Urinary bladder (tissue), 4 donors: ENCODE measurements at places on chromosomes 6 and 20. TPM values are rescaled to one million over a fixed set of nuclear protein-coding genes. Genes with fewer than 3 reads are reported as not detected.

Gene SLC13A3
- polyA plus RNA-seq: 0.77 TPM

Gene B3GAT2
- polyA plus RNA-seq: 0.25 TPM

Gene SFTA2
- polyA plus RNA-seq: not detected

Gene TTBK1
- 0.20 TPM for polyA plus RNA-seq

Gene PCSK2
- polyA plus RNA-seq: 8.0 TPM

Gene LGSN
- polyA plus RNA-seq: not detected

Gene GSTA3
- polyA plus RNA-seq: not detected

Gene ACTL10
- polyA plus RNA-seq: 2.5 TPM

Gene PNRC1
- polyA plus RNA-seq: 147 TPM

Gene FOXQ1
- polyA plus RNA-seq: 9.0 TPM

Gene TXLNB
- polyA plus RNA-seq: 0.58 TPM

Gene CRISP2
- polyA plus RNA-seq: not detected

DNA sequence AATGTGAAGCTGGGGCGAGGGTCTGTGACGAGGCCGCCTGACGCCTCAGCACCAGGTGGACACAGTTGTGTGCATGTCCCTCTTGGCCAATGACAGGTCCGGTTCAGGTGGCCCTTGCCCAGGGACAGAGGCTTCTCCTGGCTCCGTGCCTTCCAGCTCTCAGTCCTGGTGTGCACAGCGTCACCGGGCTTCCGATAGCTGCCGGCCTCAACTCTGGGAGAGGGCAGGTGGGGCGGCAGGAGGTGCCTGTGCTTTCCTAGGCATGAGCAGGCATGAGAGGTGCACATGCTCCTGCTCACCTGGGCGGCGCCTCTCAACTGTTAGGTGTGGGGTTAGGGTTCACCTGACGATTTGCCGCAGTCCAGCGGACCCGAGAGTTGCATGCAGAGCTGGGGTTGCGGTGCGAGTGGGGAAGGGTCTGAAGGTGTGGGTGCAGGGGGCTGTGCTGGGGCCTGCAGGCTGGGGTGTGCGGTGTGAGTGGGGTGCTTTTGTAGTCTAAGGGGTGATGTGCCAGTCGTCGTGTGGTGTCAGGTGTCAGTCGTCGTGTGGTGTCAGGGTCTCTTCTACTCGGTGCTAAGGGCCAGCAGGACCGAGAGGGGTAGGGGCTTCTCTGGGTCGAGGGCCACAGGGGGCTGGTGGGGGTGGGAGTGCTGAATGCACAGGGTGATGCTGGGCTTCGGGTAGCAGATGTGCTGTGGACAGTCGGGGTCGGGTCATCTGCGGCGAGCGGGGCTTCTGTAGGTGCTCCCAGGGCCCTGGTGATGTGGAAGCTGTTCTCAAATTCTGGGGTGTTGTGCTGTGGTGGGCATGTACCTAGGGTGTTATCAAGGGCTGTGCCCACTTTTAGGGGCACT is 3.8 kb upstream of the SOX18 start:
- DNase-seq: no peak

DNA sequence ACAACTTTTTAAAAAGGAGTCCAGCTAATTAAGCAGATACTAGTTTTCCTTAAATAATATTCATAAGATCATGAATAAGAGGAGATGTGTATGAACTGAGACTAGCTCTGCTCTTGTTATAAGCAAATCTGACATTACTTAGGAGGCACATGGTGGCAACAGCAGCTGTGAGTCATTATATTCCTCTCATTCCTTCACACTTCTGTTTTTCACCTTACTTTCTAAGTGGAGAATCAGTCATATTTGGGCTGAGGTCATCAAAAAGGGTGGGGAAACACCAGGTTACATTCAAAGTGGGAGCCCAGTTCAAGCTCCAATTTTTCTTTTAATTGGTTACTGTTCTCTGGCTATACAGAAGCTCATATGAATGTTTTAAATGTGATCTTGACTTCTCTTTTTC is 6.0 kb upstream of the RIPPLY2 start:
- DNase-seq: no peak

DNA sequence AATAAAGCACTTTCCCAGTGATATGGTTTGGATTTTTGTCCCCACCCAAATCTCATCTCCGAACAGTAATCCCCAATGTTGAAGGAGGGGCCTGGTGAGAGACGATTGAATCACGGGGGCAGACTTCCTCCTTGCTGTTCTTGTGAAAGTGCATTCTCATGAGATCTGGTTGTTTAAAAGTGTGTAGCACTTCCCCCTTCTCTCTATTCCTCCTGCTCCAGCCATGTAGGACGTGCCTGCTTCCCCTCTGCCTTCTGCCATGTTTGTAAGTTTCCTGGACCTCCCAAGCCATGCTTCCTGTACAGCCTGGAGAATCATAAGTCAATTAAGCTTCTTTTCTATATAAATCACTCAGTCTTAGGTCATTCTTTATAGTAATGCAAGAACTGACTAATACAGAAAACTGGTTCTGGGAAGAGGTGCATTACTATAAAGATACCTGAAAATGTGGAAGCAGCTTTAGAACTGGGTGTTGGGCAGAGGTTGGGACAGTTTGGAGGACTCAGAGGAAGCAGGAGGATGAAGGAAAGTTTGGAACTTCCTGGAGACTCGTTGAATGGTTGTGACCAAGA is 7.4 kb downstream of the EPM2A start:
- DNase-seq: no peak

DNA sequence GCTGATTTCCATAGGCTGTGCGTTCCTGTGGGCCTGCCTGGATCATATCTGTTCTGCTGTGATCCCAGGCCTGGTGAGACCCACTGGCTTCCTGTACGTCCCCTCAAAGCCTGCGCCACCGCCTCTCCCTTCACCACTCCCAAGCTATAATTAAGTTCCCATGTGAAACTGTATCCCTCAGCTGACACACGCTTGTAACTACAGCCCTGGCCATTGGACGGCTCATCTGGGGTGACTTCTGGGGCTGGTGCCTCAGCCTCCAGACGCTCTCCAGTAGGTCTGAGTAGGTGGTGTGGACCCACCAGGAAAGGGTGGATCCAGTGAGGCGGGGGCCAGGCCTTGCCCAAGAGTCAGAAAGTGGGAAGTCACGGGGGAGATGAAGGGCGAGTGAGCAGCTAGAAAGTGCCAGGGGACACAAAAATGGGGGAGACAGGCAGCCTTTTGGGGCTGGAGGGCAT is 21.0 kb downstream of the PPARD start:
- no peak for DNase-seq

GRCh38 chr6:79705456-79705995 is 74.4 kb downstream of the SH3BGRL2 start:
- DNase-seq: no peak

- DNase-seq: no peak
Measured at GRCh38 chr20:43541214-43541613, 17.6 kb upstream of the SGK2 start.

GRCh38 chr20:37202267-37202943 is 23.1 kb upstream of the MROH8 start:
- DNase-seq: no peak

DNA sequence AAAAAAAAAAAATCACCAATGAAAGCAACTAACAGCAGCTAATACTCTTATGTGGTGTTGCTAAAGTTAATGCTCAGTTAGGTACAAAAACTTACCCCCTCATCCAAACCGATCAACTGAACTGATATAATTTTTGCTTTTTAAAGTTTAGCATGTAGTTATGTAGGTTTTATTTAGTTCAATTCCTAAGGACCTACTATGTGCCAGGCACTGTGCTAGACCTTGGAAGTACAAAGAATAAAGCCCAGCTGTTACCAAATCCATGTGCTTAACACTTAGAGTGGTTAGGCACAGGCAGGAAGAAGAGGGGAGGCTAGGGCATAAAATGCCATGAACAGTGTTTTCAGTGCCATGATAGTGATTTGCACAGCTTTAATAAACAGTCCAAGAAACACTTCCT is 85.1 kb downstream of the PDSS2 start:
- no peak for DNase-seq

DNA sequence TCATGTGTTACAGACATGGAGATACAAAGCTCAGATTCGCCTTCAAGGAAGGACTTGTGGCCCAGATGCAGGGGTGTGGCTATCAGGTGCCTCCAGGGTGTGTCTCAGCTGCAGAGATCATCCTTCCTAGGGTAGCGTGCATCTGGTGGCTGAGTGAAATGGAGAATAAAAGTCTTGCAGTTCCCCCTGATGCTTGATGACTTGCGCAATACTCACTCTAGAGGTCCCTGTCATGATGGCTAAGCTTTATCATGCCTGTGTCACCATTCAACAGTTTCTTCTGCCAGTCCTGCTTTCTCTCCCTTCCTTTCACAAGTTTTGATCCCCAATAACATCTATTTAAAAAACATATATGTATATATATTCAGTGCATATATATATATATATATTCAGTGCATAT is 228.1 kb downstream of the PAX1 start:
- no peak for DNase-seq

DNA sequence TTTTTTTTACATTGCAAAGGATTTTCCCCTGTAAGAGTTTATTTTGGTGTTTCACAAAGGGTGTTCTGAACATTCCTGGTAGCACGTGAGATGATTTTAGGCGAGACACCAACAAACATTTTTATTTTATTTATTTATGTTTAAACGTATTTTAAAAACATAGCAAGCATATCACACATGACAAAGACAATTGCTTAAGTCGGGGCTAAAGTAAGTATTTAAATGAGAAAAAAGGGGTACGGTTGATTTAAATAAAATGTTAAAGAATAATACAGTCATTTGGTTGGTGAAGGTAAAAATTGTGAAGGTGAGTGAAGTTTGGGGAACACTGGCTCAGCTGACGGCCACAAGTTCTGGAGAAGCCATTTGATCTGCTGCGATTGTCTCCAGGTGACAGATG is 129.7 kb downstream of the BMP7 start:
- no peak for DNase-seq

DNA sequence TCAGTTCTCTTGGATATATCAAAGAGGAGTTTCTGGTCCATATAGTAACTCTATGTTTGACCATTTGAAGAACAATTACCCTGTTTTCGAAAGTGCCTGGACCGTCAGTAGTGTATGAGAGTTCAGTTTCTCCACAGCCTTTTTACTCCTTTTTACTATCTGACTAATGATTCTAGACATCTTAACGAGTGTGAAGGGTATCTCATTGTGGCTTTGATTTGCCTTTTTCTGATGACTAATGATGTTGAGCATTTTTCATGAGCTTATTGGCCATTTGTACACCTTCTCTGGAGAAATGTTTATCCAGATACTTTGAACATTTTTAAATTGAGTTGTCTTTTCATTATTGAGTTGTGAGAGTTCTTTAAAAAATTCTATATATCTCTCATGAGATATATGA is 114.9 kb upstream of the ATXN1 start:
- no peak for DNase-seq

GRCh38 chr6:18384621-18385020 is 2.5 kb upstream of the RNF144B start:
- DNase-seq: no peak

- no peak for DNase-seq
Measured at GRCh38 chr6:373773-374724, 17.5 kb upstream of the IRF4 start.

GRCh38 chr20:1427457-1428054 is 34.7 kb upstream of the FKBP1A start:
- no peak for DNase-seq

GRCh38 chr6:73131706-73132105 is 93.6 kb downstream of the KHDC1L start:
- no peak for DNase-seq

GRCh38 chr6:146543940-146544615 is 445 bp downstream of the RAB32 start:
- peak; percentile 11 for DNase-seq

DNA sequence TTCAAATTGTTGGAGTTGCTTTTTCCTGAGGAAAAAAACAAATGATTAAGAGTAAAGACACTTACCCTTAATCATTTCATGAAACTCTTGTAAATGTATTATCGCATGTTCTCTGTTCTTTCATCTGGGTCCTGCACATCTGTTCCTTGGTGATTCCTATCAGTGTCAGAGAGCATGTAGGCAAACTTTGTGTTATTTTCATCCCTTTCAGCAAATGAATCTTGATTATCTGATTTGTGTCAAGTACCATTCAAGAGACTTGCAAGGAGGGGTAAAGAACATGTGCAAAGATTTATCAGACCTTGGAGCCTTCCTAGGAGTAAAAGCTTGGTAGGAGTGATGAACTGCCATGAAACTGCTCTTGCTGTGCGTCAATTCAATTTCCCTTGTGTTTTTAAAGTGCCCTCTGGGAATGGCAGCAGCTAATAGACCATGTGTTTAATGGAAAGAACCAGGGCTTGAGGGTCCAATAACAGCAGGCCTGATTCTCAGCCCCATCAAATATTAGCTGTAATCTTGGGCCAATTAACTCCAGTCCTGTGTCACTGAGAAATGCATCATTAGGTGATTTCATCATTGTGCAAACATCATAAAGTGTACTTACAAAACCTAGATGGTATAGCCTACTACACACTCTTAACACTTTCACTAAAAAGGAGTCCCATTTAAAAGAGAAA is 118.9 kb upstream of the CEP85L start:
- DNase-seq: no peak

DNA sequence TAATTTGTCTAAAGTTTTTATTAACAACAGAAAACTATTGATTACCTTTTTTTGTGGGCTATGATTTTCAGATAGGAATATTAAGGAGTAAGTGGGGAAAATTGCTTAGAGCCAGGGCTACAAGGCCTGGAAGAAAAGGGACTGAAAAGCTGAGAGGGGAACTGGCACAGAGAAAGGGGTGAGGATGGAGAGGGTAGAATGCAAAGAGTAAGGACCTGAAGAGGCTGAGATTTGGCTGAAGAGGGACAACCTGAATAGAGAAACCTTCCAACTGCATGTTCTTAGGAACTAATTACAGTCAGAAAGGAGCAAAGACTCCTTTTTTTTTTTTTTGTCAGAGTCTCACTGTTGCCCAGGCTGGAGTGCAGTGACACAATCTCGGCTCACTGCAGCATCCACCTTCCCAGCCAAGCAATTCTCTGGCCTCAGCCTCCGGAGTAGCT is 16.7 kb downstream of the BTN2A1 start:
- no peak for DNase-seq

- no peak for DNase-seq
Measured at GRCh38 chr6:169854083-169854725, 102.8 kb downstream of the ERMARD start.

DNA sequence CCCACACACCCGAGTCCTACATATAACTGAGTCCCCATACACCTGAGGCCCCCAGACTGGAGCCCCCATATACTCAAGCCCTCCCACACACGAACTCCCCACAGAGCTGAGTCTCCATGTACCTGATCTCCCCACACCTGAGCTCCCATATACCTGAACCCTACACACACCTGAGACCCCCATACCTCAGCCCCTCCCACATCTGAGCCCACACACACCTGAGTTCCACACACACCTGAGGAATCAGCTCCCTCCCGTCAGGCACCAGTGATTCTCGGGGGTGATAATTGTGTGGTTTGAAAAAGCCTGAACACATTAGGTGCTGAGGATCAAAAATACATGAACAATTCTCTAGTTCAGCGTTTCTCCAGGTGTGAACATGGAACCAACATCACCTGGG is 15.4 kb downstream of the PFDN4 start:
- DNase-seq: no peak

DNA sequence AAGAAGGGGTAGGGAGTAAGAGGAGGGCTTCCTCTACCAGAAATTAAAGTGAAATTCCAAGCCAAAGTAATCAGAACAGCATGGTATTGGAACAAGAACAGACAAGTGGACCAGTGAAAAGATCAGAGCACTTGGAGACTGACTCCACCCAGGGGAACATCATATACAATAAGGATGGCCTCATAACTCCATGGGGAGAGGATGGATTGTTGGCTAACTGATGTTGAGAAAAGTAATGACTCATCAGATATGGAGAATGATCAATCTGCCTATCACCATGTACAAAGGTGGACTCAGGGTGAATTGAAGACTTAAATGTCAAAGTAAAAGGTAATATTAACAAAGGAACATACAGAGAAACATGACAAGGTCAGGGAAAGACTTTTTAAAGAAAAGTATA is 12.8 kb downstream of the SLC22A3 start:
- no peak for DNase-seq
